ENCODE measurements at places on chromosomes 5 and 9. TPM values are rescaled to one million over a fixed set of nuclear protein-coding genes. Genes with fewer than 3 reads are reported as not detected.

Gene WNT8A
- not detected for total RNA-seq

Gene PDE6A
- 0.15 TPM for total RNA-seq

Gene ACER2
- 4.3 TPM for total RNA-seq

Gene CDC20B
- 0.24 TPM for total RNA-seq

Gene ECSCR
- 4.4 TPM for total RNA-seq

Gene DNM1
- total RNA-seq, result 7.6 TPM

Gene AFAP1L1
- 3.2 TPM for total RNA-seq

Gene PCDHA12
- 0.60 TPM for total RNA-seq

Gene GRXCR2
- total RNA-seq, result not detected

Gene RASGRF2
- 55.1 TPM for total RNA-seq

Gene TICAM2
- 5.2 TPM for total RNA-seq

Gene RPS23
- 3,397 TPM for total RNA-seq

Gene PCDHGA9
- 11.7 TPM for total RNA-seq
